Bronchus fibroblast of lung (primary cell): ENCODE measurements at places on chromosomes 3 and 15. TPM values are rescaled to one million over a fixed set of nuclear protein-coding genes. Genes with fewer than 3 reads are reported as not detected.

Gene KY
- not detected in 2 replicates for total RNA-seq

Gene RAP2B
- 12.9 and 15.3 TPM in 2 replicates for total RNA-seq

Gene ESYT3
- 0.17 TPM in 1 of 2 replicates, not detected in the other for total RNA-seq

Gene TGM5
- total RNA-seq = not detected in 2 replicates

Gene DLL4
- under 0.01 and 0.15 TPM in 2 replicates for total RNA-seq

Gene MINDY4B
- not detected in 2 replicates for total RNA-seq

Gene TGM4
- total RNA-seq = 0.15 and 0.17 TPM in 2 replicates

Gene FAM81A
- 0.50 and 0.59 TPM in 2 replicates for total RNA-seq

Gene SCN11A
- not detected in 2 replicates for total RNA-seq

Gene FANCD2
- total RNA-seq = 26.2 and 38.7 TPM in 2 replicates

Gene MORC1
- not detected in 2 replicates for total RNA-seq

Gene CD200R1
- not detected in 2 replicates for total RNA-seq

Gene DPPA2
- total RNA-seq = not detected in 2 replicates

Gene ARIH2
- total RNA-seq = 55.2 and 64.1 TPM in 2 replicates

Gene PDIA3
- 157 and 161 TPM in 2 replicates for total RNA-seq

Gene GPR156
- 0.45 and 0.67 TPM in 2 replicates for total RNA-seq

Gene FES
- 20.0 and 28.2 TPM in 2 replicates for total RNA-seq

Gene NR1I2
- total RNA-seq = under 0.01 and 0.34 TPM in 2 replicates

Gene GOLGA8S
- not detected in 2 replicates for total RNA-seq

Gene SLC2A2
- not detected in 2 replicates for total RNA-seq

Gene ACSBG1
- total RNA-seq = not detected in 2 replicates

Gene SSUH2
- total RNA-seq = under 0.01 TPM in 1 of 2 replicates, not detected in the other

Gene EXD1
- total RNA-seq = not detected in 2 replicates

Gene GRAMD2A
- 0.74 and 1.5 TPM in 2 replicates for total RNA-seq

Gene CPNE9
- under 0.01 and 0.17 TPM in 2 replicates for total RNA-seq

Gene PLCH1
- total RNA-seq = 0.30 TPM in 1 of 2 replicates, not detected in the other

Gene GCSAM
- total RNA-seq = not detected in 2 replicates

Gene AMOTL2
- total RNA-seq = 88.6 and 91.1 TPM in 2 replicates

Gene UBE2E2
- total RNA-seq = 32.4 and 35.0 TPM in 2 replicates

Gene PDZRN3
- total RNA-seq = 3.7 TPM in 2 replicates

Gene NRROS
- total RNA-seq = under 0.01 and 0.17 TPM in 2 replicates

Gene IL17RC
- 40.0 and 44.6 TPM in 2 replicates for total RNA-seq

Gene SMAD6
- 4.7 and 7.1 TPM in 2 replicates for total RNA-seq

Gene HMG20A
- 17.7 and 20.1 TPM in 2 replicates for total RNA-seq

Gene LARP6
- 83.9 and 88.0 TPM in 2 replicates for total RNA-seq
